ENCODE measurements at places on chromosomes 7 and 10.

GRCh38 chr7:69937097-69937496, 338.8 kb downstream of the AUTS2 start:
- DNase-seq: no peak

- DNase-seq: no peak
These were observed 108.9 kb upstream of the ZMIZ1 start for GRCh38 chr10:78959924-78960285.

- DNase-seq: no peak
These were observed 169.2 kb downstream of the SND1 start for GRCh38 chr7:127821146-127821545.

DNA sequence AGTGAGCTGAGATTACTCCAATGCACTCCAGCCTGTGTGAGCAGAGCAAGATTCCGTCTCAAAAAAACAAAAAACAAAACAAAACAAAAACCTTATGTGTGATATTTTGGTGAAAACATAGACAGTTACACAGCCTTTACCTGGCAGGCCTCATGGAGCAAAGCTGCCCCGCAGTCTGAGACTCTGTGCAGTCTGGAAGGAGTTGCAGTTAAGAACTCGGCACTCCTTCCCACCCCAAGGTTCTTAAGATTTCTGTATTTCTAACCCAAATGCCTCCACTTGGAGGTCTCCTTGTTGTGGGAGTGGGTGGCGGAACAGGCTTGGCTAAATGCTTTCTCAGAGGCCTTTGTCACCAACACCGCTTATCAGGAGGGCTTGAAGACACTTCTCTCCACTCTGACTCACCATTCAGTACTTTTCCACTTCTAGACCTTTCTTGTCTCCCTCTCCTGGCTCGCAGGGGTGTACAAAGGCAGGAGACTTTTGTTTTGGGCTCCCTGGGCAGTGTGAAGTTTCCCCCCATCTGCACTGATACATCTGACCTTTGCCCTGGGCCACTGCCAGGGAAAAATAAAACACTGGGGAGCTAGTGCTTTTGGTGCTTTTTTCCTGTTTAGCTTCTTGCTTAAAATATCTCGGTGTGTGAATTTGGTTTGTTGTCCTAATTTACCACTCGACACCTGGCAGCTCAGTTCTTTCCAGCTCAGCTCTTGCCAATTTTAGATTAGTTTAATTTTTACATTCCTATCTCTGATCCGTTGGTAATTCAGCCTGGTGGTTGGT, 51.3 kb upstream of the MAGI2 start:
- DNase-seq: no peak

DNA sequence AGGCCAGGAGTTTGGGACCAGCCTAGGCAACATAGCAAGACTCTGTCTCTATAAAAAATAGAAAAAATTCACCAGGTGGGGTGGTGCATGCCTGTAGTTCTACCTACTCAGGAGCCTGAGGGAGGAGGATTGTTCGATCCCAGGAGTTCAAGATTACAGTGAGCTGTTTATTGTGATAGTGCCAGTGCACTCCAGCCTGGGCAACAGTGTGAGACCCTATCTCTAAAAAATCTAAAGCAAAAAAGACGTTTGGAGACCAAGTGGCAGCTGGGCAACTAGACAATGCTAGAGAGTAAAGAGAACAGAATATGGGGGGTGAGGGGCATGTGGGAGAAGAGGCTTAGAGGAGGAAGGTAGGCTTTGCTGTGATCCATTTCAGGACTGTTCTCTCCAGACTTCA, 1.4 kb downstream of the PDSS1 start:
- no peak for DNase-seq

DNA sequence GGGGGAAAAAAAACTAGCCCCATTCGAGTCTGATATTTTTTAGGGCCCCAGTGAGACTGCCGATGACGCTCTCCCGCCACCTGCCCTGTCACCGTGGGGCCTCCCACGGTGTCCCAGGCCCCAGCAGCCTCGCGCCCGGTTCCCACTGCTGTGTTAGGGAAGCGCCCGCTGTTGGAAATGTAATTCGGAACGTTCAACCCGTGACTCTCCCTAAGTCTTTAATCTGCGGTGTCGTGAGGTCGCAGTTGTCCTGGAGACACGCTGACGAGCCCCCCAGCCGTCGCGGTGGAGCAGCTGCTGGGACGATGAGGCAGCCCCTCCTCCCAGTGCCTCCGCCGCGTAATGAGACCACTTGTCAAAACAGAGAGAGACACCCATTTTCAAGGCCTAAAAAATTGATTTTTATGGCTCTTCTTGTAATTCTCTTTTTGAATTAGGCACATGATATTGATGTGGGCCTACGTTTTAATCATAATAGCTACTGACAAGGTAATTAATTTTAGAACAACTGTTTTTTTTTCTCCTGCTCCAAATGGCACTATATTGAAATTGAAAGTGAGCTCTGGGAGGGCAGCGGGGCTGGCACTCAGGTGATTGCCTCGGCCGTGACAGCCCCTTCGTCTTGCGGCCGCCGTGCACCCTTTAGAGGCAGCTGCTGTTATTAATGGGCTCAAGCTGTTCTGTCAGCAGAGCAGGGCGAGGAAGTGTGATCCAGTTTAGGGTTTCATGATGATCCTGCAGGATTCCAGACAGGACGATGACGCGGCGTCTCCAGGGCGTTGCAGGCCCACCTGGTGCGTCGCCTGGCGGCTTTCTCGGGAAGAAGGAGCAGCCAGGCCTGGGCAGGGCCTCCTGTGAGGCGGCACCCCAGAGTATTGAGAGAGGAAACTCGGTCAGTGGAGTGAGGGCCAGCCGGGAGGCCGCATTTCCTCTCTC, 63.3 kb downstream of the NKX6-2 start:
- no peak for DNase-seq

GRCh38 chr10:14380746-14381145, 50.0 kb upstream of the FRMD4A start:
- no peak for DNase-seq

GRCh38 chr7:20407585-20408466, 77.1 kb downstream of the ITGB8 start:
- DNase-seq: no peak

DNA sequence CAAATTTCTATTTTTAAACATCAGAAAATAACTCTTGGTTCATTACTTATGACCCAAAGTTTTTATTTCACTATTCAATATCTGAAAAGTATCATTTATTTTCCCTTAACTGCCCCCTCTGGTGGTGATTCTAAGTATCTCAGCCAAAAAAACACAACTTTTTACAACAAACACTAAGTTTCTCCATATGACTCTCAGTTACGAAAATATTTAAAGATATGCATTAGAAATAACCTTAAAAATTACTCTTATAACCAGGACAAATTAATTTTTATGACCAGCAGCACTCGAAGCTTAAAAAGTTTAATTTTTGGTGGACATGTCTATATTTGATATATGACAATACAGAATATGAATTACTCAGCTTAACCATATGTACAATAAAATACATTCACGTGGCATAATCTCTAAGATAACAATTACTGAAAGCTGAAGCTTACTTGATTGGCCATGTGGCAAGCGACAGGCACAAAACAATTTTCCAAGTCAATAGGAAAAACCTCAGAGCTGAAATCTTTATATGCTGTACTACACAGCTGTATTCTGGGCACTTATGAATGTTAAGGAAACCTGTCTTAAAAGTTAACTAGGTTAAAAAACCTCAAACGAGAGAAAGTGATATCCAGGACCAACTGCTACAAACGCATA, 2.3 kb downstream of the HNRNPA2B1 start:
- DNase-seq: peak; percentile 51

- no peak for DNase-seq
These were observed 137.0 kb upstream of the VWC2 start for GRCh38 chr7:49636400-49636799.

GRCh38 chr10:130761788-130762301, 549.7 kb downstream of the TCERG1L start:
- no peak for DNase-seq

- no peak for DNase-seq
These were observed 32.1 kb downstream of the STK32C start for GRCh38 chr10:132275426-132276178.

DNA sequence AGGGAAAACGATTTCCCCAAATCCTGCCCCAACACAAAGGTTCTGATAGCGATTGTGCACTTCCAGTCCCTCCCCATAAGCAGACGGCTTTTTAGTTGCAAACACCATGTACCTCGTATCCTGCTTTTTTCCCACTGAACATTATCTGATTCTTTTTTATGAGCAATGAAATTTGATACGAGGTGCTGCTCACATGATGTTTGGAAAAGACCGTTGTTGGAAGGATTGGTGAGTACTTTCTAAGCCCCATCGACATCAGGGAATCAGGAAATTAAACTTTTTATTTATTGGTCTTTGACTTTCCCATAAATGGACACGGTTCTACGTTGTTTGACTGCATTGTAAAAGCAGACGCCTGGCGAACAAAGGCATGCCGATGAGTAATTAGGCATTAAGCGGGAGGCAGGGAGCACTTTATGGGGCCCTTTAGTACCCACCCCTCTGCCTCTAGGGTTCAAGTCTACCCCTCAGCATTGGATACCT, 49.4 kb downstream of the TEX36 start:
- no peak for DNase-seq

DNA sequence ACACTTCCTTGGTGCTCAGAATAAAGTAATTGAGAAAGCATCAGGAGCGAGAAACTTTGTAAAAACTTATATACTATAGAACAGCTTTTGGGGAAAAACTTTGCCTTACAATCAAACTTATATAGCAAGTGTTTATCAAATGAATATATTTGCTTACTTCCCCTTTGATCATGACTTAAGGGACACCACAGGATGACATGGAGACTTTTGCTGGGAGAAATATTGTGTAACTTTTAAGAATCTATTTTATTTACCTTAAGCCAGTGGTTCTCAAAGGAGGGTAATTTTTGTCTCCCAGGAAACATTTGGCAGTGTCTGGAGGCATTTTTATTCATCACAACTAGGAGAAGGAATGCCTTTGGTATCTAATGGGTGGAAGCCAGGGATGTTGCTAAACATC, 173.8 kb upstream of the HABP2 start:
- DNase-seq: no peak

- no peak for DNase-seq
These were observed 17.8 kb upstream of the GATA3 start for GRCh38 chr10:8036506-8037198.

DNA sequence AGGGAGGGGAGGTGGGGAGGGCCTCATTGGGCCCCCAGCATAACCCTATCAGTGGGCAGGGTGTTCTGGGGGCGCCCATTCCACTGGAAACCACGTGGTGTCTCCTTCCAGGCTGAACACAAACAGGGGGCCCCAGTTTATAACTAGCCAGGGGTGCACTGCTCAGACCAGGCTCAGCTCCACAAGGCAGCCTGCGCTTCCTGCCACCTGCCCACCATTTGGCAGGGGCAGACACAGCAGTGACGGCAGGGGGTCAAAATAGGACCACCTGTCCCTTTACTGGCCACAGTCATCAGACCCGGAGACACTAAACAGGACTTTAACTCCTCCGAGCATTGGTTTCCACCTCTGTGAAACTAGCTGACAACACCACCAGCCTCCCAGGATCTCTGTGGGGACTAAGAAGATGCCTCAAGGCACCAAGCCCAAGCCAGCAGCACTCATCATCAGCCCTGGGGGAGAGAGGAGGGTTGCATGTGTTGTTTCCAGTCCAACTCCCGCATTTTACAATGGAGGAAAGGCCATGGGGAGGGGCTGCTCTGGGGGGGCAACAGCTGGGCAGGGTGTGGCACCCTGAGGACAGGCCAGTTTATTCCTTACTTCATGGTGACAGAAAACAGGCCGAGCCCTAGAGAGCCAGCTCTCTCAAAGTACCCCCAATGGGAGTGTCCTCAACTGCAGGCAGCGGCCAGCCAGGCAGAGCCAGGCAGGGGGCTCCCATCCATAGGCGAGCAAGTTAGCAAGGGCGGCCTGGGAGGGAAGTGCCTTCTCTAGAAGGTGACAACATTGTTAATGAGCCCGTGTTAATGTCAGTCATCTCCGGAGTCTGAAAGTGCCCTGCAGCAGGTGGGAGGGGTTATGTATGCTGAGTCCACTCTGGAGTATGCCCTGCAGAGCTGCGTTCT, 127.6 kb downstream of the TNS3 start:
- no peak for DNase-seq

All from globus pallidus (tissue), 1 donor.